ENCODE measurements at places on chromosomes 13 and 19.

- no peak for DNase-seq
Measured at GRCh38 chr13:98265692-98266551, 88.9 kb upstream of the RNF113B start.

DNA sequence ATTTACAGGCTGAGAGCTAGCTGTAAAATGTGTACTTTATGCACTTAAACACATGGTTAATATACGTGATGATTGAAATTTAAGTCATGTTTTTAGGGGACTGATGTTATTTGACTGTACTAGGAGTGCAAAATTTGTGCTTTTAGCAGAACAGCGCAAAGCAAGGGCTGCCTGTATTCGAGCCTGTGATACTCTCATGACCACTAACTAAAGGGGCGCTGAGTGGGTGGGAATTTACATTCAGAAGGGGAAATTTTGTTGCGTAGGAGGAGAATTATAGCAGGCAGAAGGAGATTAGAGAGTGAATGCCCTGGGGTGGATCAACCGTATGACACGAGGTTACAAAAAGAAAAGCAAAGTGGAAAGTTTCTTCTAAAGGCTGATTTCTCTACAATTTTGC is 271.8 kb upstream of the HTR2A start:
- DNase-seq: no peak

DNA sequence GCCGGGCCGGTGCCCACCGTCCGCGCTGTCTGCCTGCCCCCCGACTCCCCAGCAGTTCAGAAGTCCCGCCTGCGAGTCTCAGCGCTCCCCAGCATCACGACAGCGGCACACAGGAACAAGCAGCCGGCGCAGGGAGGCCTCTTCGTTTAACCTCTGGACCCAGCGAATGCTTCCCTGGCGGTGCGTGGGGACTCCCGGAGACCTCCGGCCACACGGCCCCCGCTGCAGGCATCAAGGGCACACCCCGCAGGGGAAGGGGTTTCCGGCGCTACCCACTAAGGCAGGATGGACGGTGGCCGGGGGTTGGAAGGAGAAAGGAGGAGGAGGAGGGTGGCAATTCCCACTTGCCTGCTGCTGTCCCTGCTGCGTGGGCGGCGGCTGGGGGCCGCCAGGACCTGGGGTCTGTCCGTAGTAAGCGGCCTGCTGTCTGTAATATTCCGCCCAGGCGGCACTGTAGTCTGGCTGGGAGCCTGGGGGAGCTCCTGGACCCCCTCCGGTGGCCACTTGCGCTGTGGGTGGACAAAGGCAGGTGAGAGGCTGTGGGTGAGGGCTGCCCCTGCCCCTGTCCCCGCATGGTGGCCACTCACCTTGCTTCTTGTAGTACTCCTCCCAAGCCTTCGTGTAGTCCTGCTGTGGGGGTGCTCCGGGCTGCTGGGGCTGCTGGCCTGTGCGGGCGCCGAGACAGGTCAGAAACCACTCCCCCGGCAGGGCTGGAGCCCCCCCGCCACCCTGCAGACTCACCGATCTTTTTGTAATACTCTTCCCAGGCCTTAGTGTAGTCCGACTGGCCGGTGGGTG is 9.6 kb downstream of the KHSRP start:
- DNase-seq: no peak

GRCh38 chr19:47156861-47157430 is 26.3 kb downstream of the SAE1 start:
- no peak for DNase-seq

DNA sequence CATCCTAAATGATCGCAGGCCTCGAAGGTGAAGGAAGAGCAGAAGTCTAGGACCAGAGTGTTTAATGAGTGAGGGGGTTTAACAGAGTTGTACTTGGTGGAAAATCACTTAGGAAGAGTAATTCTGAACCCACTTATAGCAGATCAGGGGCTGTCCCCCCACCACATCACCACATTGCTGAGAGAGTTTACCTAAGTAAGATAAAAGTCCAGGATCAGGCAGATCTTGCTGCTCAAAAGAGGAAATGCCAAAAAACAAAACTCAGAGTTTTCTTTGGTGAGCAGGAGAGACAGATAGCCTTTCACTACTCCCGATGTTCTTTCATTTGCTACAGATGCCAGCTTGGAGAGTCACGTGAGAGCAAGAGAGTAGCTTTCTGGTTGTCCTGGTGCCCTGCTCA is 15.4 kb downstream of the ZNF317 start:
- DNase-seq: no peak

DNA sequence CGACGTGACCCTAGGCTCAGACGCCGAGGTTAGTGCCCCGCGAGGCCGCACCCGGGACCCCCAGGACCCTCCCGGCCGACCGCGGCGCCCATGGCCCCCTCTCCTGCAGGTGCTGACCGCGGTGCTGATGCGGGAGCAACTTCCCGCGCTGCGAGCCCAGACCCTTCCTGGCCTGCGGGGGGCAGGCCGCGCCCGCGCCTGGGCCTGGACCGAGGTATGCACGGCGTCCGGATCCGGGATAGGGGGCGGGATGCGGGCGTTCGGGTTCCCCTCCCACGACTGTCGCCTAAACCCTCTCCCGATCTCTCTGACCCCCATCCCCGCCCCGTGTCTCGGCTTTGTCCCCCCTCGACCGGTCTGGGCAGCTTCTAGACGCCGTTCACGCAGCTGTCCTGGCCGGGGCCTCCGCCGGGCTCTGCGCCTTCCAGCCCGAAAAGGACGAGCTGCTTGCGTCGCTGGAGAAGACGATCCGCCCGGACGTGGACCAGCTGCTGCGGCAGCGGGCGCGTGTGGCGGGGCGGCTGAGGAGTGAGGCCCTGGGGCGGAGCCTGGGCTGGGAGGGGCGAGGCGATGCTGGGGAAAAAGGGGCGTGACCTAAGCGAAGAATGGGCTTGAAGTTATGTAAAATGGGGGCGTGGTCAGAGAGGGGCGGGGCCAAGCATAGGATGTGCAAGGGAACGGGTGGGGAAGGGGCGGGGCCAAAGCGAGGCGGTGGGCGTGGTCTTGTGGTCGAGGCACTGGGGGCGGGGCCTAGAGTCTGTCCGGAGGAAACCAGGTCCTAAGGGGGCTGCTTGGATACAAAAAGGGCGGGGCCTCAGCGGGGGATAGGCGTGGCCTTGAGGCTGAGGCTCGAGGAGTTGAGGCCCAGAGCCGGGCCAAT is 16.0 kb upstream of the COLGALT1 start:
- peak; percentile 91 for DNase-seq
